ENCODE measurements at places on chromosomes 16 and 17. TPM values are rescaled to one million over a fixed set of nuclear protein-coding genes. Genes with fewer than 3 reads are reported as not detected.

The HOXB2 gene
- polyA plus RNA-seq = 25.8 TPM

GRCh38 chr17:21042458-21043295 lies at the start of gene USP22:
Gene USP22, minus strand, starts transcription at chr17:21043011. Its CDS starts 176 bp downstream, at chr17:21042835.
- no peak for DNase-seq

GRCh38 chr17:16150251-16150856 lies 65.0 kb downstream of the NCOR1 start:
- no peak for DNase-seq

- no peak for DNase-seq
Observed at GRCh38 chr16:85003076-85003475, 8.3 kb downstream of the ZDHHC7 start.

- DNase-seq = no peak
Observed at GRCh38 chr17:17128476-17129075, 77.6 kb downstream of the PLD6 start.

The FTO gene
- 90.3 TPM for polyA plus RNA-seq

- no peak for DNase-seq
Observed at GRCh38 chr16:52580488-52580887, 33.5 kb upstream of the TOX3 start.

DNA sequence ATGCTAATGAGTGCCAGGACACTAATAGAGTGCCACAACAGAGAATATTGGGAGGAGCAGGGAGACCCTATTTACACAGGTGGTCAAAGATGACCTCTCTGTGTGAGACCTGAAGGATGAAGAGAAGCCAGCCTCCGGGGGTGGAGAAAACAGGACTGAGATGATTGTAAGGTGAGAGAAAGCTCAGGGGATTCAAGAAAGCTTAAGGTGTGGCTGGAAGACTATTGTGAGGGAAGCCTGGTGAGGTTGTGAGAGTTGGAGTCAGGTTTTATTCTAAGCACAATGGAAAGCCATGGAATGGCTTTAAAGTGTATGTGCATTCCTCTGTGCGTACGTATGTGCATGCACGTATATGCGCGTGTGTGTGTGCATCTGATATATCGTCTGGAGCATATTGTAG lies 10.4 kb upstream of the MARCHF10 start:
- DNase-seq = no peak

DNA sequence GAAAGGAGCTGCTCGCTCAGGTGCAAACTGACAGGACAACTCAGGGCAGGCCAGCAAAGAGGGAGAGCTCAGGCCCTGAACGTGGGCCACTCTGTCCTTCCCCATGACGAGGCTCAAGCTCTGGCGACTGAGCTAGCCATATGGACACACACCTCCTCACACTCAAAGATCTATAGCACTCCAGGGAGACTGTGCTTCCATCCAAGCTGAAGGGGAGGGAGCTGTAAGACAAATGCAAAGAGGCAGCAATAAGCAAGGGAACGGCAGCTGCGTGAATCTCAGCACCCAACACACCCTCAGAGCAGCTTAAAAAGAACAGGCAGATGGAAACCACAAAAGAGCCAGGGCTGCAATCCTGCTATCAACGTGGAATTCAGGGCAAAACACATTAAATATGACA lies 13.5 kb downstream of the NUDT16L1 start:
- no peak for DNase-seq

Measured in right lung (tissue), 10 donors.